ELR (cell line): ENCODE measurements at places on chromosomes 7 and 10.

DNA sequence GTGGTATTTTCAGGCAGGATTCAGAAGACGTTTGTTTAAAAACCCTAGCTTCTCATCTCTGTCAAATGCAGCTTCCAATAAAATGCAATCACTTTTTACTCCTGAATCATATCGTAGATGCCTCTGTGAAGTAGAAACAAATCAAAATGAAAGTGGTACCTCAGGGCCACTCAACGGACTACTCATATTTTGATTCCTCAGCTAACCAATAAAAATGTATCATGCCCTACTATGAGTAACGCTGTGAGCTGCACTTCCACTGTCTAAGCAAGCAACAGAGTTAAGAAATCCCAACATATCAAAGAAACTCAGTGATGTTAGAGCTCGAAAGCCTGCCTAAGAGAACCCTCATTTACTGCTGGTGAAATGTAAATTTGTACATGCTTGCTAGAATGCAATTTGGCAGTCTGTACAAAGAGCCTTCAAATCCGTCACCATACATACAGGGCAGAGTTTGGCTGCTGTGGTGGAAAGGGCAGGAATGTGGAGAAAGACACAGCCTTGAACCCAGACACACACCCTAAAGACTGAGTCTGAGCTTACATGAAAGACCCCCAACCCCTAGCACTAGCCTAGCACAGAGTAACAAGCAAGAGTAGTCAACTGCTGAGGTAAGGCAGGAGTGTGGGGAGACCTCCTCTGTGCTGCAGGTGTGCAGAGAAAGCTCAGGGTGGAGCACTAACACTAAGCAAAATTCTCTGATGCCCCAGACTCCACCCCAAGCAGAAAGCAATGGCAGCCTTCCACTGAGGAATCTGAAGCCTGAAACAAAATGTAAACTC, 151.5 kb downstream of the ANK3 start:
- DNase-seq = peak; percentile 55

DNA sequence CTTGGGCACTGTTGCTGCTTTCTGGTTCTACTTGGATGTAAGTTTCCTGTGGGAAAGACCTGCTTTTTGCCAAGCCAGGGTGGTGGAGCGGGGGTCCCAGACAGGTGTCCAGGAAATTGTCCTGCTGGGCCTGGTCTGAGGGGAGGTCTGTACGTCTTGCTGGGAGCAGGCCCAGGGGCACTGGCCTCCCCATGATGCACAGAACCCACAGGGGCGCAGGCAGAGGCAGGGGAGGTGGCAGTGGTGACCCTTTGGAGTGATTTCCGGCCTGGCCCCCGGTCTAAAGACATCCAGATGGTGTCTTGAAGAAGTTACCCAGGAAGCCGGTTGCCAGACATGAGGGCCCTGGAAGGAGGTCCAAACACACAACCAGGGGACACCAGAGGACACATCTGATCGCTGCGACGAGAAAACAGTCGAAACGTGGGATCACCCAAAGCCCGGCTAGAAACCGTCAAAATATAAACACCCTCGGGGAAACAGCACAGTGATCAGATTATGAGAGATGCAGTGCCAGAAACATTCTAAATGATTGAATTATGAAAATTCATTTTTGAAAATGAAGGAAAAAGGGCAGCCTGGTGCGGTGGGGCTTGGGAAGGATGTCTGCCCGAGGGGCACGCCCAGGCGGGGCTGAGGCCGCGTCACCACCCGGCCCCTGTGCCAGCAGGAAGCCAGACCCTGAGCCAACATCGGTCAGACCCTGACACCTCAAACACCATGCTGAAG, 59.6 kb downstream of the TMEM270 start:
- DNase-seq = no peak

- no peak for DNase-seq
Measured at GRCh38 chr7:155204744-155205367, 92.8 kb upstream of the INSIG1 start.

GRCh38 chr7:49980465-49980864, 112.6 kb downstream of the ZPBP start:
- DNase-seq = no peak

DNA sequence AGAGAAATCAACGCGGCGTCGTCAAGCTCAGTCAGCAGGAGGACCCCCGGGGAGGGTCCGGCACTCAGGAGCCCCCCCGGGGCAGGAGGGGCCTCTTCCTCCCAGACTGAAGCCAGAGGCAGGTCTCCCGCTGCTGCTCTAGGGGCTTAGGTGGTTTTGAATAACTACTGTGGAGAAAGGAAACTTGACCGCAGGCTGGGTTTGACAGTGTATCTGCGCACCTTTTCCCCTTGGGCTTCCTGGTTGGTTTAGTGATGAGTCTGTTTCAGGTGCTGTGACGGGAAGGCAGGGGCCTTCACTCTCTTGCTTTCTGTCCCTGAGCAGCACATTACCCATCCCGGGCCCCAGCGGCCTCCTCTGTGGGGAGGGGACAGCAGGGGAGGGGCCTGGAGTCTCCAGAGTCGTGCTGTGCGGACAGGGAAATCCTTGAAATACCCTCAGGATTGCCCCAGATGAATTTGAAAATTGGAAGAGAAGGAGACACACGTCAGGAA, 262.2 kb downstream of the ADARB2 start:
- no peak for DNase-seq

DNA sequence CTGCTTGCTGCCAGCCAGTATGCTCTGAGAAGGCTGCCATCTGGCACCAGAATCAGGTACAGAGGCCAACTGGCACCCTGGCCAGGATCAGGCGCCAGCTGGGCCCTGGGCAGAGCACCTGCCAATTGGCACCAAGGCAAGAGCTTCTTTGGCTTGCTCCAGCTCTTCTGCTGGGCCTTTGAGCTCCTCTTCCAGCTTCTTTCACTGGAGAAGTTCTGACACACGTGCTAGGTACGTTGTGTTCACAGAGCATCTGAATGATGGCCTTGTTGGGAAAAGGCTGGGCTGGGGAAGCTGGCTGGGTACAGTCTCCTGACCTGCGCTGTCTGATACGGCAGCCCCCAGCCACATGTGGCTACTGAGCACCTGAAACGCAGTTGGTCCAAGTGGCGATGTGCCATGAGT, 31.7 kb upstream of the OPALIN start:
- no peak for DNase-seq
